ENCODE measurements at places on chromosomes 6 and 20.

GRCh38 chr6:78700991-78701390, 166.4 kb upstream of the IRAK1BP1 start:
- DNase-seq = peak; percentile 11

- DNase-seq = no peak
These were observed 26.4 kb downstream of the CD40 start for GRCh38 chr20:46144432-46145025.

DNA sequence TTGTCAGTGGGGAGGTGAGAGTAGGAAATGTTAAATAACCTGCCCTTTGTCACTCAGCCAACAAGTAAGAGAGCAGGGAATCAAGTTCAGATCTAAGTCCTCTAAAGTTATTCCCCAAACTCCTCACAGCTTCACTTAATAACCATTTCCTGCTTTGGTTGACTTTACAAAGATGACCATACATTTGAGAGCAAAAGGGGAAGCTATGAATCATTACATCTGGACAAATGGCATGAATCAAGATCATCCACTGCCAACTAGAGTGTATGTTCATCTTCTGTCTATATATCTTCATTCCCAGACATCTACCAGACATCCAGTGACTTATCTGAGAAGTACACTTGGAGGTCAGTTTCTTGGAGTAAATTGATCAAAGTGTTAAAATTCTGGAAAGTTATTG, 15.1 kb upstream of the HIVEP2 start:
- peak; percentile 82 for DNase-seq

GRCh38 chr6:12614456-12614855, 102.1 kb upstream of the PHACTR1 start:
- DNase-seq = no peak

GRCh38 chr6:129134535-129134934, 251.6 kb downstream of the LAMA2 start:
- DNase-seq = no peak
